ENCODE measurements at places on chromosomes 7 and 10. TPM values are rescaled to one million over a fixed set of nuclear protein-coding genes. Genes with fewer than 3 reads are reported as not detected.
A peak's percentile ranks its signal among the peaks of the same experiment; 100 is the strongest.

- no peak for DNase-seq
These were observed 55.5 kb downstream of the VWA2 start for GRCh38 chr10:114294549-114294948.

- DNase-seq, result no peak
These were observed 96.4 kb upstream of the PCGF5 start for GRCh38 chr10:91124016-91124415.

GRCh38 chr7:123647106-123647730 is 8.4 kb upstream of the LMOD2 start:
- DNase-seq, result no peak

GRCh38 chr7:69422574-69422985 is 175.7 kb upstream of the AUTS2 start:
- DNase-seq, result no peak

- DNase-seq, result no peak
These were observed 27.8 kb downstream of the NHLRC2 start for GRCh38 chr10:113882240-113882639.

- no peak for DNase-seq
These were observed 118.1 kb downstream of the INPP5A start for GRCh38 chr10:132655735-132656134.

GRCh38 chr7:31340603-31341002 is at the start of gene NEUROD6:
NEUROD6 (minus strand) TSS chr7:31340726; CDS start chr7:31339268, 1,458 bp downstream.
- no peak for DNase-seq

DNA sequence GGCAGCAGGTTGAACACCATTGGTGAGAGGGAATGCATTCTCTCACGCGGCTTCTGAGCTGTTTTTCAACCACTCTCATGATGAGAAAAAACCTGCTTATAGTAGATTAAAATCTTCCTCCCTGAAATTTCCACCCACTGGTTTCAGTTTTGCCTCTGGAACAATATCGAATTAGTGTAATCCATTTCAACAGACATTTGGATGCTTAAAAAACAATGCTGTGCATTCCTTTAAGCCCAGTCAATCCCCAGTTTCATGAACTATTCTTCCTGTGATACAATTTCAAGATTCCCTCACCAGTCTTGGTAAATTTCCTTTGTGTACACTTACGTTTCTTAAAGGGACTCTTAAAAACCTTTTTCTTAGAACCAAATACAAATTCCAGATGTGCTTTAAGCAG is 89.6 kb downstream of the ITIH5 start:
- DNase-seq, result no peak

DNA sequence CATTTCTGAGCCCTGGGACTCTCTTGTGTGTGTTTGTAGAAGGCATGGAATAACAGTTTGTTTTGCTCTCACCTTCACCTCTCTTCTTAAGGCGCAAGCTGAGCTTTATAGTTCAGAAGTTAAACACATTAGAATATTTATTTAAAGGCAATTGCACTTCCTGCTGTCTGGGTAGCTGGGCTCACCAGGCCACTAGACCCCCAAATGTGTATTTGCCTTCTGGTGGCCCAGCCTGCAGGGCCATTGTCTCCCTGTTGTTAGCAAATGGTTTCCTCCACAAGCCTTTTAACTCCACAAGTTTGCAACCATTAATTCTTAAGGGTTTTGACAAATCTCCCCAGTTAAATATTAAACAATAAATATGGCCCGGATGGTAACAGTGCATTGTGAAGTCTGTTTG is 31.1 kb upstream of the NEUROD6 start:
- DNase-seq, result no peak

GRCh38 chr7:94697035-94697974 is 41.4 kb upstream of the SGCE start:
- no peak for DNase-seq

DNA sequence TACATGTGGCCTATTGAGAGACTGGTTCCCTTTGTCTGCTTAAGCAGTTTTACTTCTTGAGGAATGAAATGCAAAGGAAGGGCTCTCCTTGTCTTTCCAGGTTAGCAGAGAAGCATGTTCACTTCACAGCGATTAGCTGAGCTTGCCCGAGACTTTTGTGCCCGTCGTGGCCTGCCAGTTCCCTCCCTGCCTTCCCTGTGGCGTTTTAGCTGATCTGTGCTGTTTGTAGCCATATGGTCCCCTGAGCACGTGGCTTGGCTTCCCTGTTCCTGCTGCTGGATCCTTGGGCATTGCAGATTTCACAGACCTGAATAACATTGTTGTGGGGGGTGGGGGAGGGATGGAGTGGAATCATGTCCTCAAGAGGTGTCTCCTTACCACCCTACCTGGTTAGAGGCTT is 61.8 kb downstream of the SND1 start:
- DNase-seq, result no peak

- DNase-seq, result no peak
These were observed 4.1 kb downstream of the PRSS2 start for GRCh38 chr7:142774826-142775225.

GRCh38 chr7:111138193-111138569 is 47.3 kb downstream of the LRRN3 start:
- DNase-seq, result peak; percentile 86

The TMEM213 gene
- total RNA-seq, result not detected

The IL15RA gene
- 24.4 TPM for total RNA-seq

The FAM20C gene
- total RNA-seq, result 0.88 TPM

The RAB11FIP2 gene
- 12.3 TPM for total RNA-seq

The EPDR1 gene
- 0.54 TPM for total RNA-seq

The DCLRE1A gene
- 14.4 TPM for total RNA-seq

The PRSS37 gene
- not detected for total RNA-seq

The CFAP58 gene
- total RNA-seq, result 0.19 TPM

The NACAD gene
- 0.31 TPM for total RNA-seq

The ADAM12 gene
- total RNA-seq, result not detected
